Stimulated activated CD4-positive, alpha-beta T cell treated with anti-CD3 and anti-CD28 coated beads, Interleukin-2, amount 100 ng/mL, for 48 hours (primary cell): ENCODE measurements at places on chromosomes 4 and X.

GRCh38 chr4:36256398-36256891 lies 12.1 kb upstream of the ARAP2 start:
- DNase-seq, result no peak

DNA sequence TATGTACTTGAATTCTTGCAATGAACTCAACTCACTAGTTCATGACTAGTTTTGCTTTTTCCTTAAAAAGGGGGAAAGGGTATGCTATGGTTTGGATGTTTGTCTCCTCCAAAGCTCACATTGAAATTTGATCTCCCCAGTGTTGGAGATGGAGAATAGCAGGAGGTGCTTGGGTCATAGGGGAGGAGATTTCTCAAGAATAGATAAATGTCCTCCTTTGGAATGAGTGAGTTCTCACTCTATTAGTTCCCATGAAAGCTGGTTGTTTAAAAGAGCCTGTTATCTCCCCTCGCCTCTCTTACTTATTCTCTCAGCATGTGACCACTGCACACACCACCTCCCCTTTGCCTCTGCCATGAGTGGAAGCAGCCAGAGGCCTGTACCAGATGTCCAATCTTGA lies 109.4 kb upstream of the INTU start:
- no peak for DNase-seq

GRCh38 chr4:130080872-130081451 lies 985.0 kb downstream of the C4orf33 start:
- no peak for DNase-seq

DNA sequence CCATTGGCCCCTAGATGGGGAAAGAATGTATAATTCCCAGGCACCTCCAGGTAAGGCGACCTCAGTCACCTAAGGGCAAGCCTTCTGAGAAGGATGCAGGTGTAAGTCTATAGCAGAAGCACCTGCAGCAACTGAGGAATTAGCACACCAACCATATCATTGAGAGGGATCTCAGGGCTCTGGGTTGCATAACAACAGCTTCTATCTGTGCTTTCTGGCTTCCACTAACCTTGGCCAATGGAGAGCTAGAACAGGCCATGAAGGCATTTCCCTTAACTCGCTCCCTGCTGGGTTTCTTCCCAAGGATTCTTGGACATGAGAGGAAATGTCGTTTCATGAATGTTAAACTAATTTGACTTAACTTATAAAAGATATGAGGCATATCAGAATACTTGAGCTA lies 177.8 kb upstream of the GK2 start:
- DNase-seq, result no peak

- no peak for DNase-seq
These were observed 81.0 kb upstream of the PCDH10 start for GRCh38 chr4:133068083-133068482.

GRCh38 chr4:55269995-55270394 lies 76.0 kb upstream of the SRD5A3 start:
- DNase-seq, result no peak
